Lung (tissue), 17 donors: ENCODE measurements at places on chromosomes 5 and 9. TPM values are rescaled to one million over a fixed set of nuclear protein-coding genes. Genes with fewer than 3 reads are reported as not detected.

PCDHGA9 gene
- polyA plus RNA-seq: 0.90 TPM

LIX1 gene
- polyA plus RNA-seq: not detected

GRCh38 chr5:38979535-38979934 is 94.7 kb downstream of the RICTOR start:
- no peak for DNase-seq

MRPL22 gene
- 40.2 TPM for polyA plus RNA-seq

MLLT3 gene
- polyA plus RNA-seq: 10.0 TPM

- DNase-seq: no peak
Measured at GRCh38 chr5:90934738-90935137, 376.1 kb downstream of the ADGRV1 start.

WDR38 gene
- 6.0 TPM for polyA plus RNA-seq
